Astrocyte (in vitro differentiated cells and primary cell): ENCODE measurements at places on chromosomes 12 and 14. TPM values are rescaled to one million over a fixed set of nuclear protein-coding genes. Genes with fewer than 3 reads are reported as not detected.

Gene WBP11
- 67.1 and 72.1 TPM in 2 replicates for total RNA-seq

Gene GALNT9
- 2.1 and 2.7 TPM in 2 replicates for total RNA-seq

DNA sequence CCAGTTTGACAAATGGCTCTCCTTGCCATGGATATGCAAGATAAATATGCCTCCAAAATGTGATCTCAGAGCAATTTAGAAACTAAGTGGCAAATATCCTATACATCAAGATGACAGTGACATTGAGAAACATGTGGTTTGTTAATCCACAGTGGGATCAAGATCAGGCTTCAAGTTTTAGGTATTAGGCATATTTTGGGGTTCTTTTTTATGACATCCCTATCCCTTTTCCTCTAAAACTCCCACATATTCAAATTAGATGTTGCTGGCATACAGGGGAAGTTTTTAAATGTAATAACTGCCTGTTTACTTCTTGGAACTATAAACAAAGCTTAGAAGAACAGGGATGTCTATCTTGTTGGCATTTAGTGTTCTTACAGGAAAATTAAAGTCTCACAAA is 179.4 kb downstream of the CRADD start:
- DNase-seq: no peak

- DNase-seq: no peak
Measured at GRCh38 chr14:60643141-60643462, 6.2 kb downstream of the SIX1 start.

DNA sequence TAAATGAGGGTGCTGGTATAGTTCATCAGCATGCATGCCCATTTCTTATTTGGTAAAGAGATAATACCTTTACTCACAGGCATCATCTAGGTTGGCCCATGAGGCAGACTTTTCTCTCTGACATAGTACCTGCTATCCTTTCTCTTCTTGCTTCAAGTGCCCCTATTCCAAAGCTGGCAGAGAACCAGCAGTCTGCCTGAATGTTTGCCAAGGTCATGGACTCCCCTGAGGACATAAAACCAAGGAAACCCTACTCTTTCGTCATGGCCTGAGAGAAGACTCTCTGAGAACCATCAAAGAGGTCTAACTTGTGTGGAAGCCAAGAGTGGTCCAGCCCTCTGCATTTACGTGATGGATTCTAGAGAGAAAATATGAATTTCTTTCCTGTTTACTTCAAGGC is 11.9 kb downstream of the PPP1R36 start:
- DNase-seq: no peak

DNA sequence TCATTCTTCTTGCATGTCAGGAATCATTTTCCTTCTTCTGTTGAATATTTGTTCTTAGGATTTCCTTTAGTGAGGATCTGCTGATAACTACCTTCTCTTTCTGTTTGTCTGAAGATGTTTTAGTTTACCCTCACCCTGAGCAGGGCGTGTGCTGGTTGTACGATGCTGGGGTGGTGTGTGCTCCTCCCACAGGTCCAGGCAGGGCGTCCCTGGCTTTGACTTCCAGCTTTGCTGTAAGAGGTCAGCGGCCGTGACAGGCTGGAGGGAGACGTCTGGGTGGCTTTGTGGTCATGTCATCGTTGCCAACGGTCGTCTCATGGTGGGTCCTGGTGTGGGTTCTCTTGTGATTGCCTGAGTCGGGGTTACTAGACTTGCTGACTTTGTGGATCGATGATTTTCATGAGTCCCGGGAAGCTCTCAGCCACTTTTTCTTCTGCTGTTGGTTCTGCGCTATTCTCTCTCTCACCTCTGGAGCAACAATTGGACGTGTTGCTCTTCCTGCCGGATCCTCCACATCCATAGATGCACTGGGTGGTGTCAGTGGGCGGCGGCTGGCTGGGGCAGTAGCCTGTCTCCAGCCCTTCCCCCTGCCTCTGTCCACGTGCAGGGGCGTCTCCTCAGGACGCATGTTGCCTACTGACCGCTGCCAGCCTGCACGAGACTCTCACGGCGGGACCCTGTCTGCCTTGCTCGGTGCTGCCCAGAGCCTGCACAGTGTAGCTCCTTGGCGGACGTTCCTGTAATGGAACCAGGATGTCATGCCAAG is 8.4 kb downstream of the PACS2 start:
- no peak for DNase-seq

GRCh38 chr14:38311655-38312054 is 55.8 kb upstream of the CLEC14A start:
- DNase-seq: no peak

- peak; percentile 14 for DNase-seq
Measured at GRCh38 chr12:54394281-54394719, 9.8 kb upstream of the ZNF385A start.

GRCh38 chr14:24372701-24373416 is 4.9 kb downstream of the NFATC4 start:
- no peak for DNase-seq

DNA sequence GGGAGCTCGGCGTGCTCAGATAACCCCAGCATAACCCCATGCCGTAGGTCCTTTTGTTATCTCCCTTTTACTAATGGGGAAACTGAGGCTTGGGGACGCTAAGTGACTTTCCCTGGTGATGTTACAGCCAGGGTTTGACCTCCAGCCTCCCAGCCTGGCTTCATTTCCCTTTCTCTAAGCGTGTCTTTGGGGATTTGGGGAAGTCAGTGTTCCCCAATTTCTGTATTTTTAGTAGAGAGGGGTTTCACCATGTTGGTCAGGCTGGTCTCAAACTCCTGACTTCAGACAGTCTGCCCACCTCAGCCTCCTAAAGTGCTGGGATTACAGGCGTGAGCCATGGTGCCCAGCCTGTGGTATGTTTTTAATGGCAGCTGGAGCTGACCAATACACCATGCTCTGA is 85.4 kb downstream of the PHETA1 start:
- DNase-seq: no peak

DNA sequence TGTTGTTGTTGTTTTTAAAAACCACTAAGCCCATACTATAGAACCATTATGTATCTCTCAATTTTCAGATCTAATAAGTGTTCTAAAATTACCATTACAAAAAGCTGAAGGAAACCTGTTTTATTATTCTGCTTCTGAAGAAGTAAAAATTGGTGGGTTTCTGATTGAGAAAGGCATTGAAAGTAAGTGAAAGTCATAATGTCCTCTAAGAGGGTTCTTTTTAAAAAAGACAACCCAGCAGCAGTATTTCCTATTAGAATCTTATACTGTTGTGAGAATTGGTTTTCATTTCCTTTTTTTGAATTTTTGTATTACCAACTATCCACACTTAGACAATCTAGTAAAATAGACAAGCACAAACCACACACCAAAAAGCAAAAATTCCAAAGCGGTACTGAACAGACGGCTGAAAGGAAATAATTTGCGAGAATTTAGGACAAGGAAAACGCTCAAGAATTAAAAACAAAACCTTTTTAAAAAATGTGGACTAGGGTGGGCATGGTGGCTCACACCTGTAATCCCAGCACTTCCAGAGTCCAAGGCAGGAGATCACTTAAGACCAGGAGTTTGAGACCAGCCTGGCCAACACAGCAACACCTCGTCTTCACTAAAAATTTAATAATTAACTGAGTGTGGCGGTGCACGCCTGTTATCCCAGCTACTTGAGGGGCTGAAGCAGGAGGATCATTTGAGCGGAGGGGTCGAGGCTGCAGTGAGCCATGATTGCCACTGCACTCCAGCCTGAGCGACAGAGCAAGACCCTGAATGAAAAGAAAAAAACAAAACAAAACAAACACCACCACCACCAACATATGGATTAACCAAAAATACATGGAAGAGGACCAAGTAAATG is 66.7 kb upstream of the AP4S1 start:
- no peak for DNase-seq

DNA sequence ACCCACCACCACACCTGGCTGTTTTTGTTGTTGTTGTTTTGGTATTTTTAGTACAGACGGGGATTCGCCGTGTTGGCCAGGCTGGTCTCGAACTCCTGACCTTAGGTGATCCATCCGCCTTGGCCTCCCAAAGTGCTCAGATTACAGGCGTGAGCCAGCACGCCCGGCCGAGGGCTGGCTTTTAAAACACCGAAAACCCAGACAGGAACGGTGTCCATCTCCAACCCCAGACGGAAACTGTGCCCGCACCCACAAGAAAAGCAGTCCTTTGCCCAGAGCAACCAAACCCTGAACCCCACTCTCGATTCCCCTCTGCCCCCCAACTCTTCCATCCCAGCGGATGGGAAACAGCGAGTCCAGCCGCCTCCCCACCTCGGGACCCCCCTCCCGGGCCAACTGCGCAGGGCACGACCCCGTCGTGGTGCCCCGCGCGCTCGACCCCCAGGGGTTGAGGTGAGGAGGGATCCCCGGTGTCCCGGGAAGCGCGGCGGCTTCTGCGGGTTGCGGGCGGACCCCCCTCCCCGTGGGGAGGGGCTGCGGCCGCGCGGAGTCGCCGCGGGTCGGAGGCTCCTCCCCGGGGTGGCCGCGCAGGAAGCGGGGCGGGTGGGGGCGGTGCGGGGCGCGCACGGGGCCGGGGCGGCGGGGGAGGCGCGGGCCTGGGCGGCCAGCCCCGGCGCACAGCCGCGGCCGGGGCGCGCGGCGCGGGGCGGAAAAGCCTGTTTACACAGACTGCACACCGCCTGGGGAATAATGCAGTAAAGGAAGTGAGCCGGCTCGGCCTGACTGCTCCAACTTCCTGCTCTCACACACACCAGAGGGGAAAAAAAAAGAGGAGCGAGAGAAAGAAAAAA is at the start of gene ELK3:
TSS of gene ELK3 (plus strand) at position 651 of the 851 bp plus-strand sequence.
- peak; percentile 57 for DNase-seq

- no peak for DNase-seq
Measured at GRCh38 chr12:99146185-99146584, 501.1 kb downstream of the APAF1 start.

DNA sequence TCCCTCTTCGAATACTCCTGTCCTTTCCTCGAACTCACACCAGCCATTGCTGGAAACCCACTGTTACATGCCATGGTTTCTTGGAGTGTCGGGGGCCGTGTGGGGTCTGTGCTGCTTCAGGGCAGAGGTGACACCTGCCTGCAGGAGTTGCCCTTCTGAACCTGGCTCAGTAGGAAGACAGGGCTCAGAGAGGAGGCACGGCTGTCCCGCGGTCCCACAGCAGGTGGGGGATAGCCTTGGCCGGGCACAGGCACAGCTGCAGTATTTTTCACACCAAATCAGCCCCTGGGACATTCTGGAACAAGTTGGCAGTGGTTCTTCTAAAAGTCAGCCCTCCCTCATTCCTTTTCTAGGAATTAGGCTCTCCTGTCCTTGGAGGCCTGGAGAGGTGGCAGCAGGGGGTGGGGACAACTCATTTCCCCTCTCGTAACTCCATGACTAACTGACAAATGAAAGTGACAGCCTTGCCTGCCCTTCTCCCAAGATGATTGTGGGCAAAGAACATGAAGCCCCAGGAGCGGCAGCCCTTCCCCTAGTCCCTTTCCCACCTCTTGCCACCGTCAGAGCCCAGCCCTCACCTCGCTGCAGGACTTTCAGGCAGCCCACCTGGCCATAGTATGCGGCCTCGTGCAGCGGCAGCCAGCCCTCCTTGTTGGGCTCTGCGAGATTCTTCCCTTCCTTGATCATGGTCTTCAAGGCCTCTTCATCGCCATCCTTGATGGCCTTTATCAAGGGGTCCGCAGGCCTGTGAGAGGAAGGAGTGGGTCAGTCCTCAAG is 22.4 kb downstream of the ASB2 start:
- DNase-seq: no peak

DNA sequence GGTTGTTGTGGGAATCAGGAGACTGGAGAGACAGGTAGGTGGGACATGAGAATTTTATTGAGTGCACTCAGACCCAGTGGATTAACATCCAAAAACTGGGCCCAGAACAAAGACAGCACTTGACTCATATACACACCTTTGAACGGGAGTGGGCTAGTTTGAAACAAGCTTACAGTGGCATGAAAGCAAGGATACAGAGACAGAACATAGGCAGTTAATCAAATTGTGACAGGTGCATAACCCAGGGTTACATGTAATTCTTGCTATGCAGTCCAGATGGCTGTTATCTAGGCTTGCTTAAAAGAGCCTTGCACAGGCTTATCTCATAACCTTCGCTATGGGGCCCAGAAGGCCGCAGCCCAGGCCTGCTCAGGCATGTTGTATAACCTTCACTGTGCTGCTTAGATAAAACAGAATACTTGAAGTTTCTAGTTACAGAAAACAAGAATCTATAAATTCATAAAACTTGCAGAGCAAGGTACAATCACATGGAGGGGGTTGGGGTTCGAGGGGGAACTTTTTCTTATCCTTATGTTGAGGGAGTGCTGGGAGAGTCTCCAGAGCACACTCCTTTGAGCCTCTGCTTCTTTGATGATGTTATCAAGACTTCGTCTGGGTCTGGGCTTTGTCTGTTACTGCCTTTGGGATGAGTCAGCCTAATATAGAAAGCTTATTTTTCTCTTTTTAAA is 81.7 kb downstream of the TNFAIP2 start:
- peak; percentile 36 for DNase-seq
